ENCODE measurements at places on chromosomes 1 and 21.

- DNase-seq: no peak
Measured at GRCh38 chr1:180112984-180113647, 41.6 kb upstream of the QSOX1 start.

- no peak for DNase-seq
Measured at GRCh38 chr1:208535511-208535910, 291.3 kb upstream of the PLXNA2 start.

DNA sequence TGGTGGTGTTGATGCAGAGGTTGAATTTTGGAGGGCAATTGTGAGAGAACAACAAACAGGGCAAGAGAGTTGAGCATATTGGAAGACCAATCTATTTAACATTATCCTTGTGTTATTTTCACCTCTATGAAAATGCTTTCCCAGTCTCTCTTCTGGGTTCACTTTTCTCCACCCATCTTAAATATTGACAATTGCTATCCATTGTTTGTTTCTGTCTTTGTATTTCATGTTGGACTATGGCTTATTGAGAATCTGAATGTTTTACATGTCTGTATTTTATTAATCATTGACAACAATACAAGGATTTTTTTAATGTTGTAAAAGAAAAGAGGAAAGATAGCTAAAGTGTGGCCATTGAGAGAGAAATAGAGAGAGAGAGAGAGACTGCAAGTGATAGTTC, 1121.5 kb downstream of the BRINP3 start:
- DNase-seq: no peak

GRCh38 chr1:180235502-180236239, 5.6 kb downstream of the LHX4 start:
- peak; percentile 28 for DNase-seq

DNA sequence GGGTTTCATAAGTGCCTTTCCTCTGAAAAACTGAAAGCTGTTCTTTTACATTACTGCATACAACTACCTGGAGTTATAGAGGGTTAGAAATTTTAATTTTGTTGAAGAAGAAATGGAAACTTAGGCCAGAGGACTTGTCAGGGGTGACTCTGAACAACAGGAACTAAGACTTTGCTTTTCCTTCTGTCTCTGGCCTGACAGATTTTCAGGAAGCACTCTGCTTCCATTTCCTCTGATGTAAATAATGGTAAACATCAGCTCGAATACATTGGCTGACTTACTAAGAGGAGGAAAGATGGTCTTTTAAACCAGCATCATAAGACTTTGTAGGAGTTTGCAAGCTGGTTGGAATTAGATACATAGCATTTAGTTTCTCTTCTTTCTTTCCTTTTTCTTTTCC, 27.1 kb upstream of the PLEKHM2 start:
- DNase-seq: no peak

GRCh38 chr1:234216116-234216703, 157.0 kb upstream of the COA6 start:
- DNase-seq: no peak

GRCh38 chr1:50620680-50621329, 197.6 kb upstream of the DMRTA2 start:
- DNase-seq: no peak

GRCh38 chr1:39711966-39712340, 20.7 kb upstream of the HPCAL4 start:
- DNase-seq: no peak

DNA sequence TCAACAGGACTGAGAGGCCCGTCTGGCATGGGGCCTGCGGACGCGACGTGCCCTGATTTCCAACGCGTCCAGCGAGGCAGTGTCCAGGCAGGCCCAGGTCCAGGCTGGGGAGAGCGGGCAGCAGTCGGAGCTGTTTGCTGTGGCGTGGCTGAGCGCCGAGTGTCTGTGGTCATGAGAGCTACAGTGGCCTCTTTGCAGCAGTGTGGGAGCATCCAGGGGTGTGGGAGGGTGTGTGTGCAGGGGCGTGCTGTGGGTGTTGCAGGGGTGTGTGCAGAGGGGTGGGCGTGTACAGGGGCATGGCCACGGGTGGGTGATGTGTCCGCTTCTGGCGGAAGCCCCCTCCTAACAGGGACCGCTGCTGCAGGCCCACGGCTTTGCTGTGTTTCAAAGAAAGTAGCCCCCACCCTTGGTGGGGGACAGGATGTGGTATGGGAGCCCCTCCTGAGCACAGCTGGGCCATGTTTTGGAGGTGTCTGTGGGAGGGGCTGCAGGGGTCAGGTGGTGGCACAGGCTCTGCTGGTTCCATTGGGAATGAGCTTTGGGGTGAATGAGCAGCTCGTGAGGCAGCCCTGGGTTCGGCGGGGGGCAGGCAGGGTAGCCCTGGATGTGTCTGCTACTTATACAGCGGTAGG, 17.7 kb downstream of the PLCH2 start:
- no peak for DNase-seq

- no peak for DNase-seq
Measured at GRCh38 chr1:223750730-223751570, 38.6 kb downstream of the CAPN2 start.

GRCh38 chr1:73356485-73356884, 841.5 kb downstream of the LRRIQ3 start:
- no peak for DNase-seq

- DNase-seq: no peak
Measured at GRCh38 chr1:31765041-31765467, 914 bp upstream of the ADGRB2 start.

DNA sequence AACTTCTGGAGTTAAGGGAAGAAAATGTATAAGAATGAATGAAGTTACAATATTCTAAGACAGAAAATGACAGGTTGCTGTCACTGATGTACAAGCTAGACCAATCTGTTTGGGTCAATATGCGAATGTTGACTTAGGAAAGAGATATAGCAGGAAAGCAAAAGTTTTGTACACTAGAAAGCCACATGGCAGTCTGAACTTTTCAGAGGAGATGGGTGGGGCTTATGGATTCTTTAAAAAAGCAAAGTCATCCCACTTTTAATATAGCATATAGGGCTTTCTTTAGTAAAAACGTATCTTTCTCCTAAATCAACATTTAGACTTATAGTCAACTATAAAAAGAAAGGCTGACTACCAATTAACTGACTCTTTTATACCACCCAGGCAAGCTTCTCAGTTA, 381.2 kb downstream of the PTPRC start:
- no peak for DNase-seq

DNA sequence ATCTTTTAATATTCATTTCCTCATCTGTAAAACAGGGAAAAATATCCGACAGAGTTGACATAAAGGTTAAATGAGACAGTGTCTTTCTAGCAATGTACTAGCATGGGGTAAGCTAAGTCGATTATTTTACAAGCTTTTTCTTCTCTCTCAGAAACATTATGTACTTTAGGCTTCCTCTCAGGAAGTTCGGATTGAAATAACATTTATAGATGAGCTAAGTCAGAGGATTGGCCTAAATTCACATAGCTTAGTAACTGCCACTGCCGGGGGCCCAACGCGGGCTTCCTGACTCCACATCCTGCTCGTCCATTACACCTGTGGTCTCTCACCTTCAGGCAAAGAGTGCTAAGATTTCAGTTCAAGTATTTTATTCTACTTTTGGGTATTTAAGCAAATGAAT, 462.3 kb upstream of the NFIA start:
- DNase-seq: no peak

- DNase-seq: no peak
Measured at GRCh38 chr1:27970401-27970800, 10.6 kb downstream of the XKR8 start.

DNA sequence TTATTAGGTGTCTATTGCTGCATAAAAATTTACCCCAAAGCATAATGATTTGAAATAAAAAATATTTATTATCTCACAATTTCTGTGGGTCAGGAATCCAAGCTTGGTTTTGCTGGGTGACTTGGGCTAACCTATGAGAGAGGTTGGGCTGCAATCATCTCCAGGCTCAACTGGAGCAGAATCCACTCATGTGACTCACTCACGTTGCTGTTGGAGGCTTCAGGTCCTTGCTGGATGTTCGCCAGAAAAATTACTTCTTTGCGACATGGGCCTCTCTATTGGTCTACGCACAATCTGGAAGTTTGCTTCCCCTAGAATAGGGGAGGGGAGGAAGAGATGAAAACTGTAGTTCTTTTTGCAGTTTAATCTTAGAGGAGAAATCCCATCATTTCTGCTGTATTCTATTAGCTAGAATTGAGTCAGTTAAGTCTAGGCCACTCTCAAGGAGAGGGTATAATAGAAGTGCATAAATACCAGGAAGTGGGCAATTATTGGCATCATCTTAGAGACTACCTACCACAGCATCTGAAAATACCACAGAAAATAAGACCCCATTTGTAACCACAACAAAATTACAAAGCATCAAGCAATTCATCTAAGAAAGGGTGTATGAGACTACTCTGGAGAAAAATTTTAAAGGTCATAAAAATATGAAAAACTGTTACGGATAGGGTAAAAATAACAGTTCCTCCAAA, 5.7 kb upstream of the FASLG start:
- no peak for DNase-seq

- peak; percentile 87 for DNase-seq
Measured at GRCh38 chr1:61056573-61057439, 25.6 kb upstream of the NFIA start.

GRCh38 chr1:71948561-71948960, 333.8 kb downstream of the NEGR1 start:
- DNase-seq: no peak

DNA sequence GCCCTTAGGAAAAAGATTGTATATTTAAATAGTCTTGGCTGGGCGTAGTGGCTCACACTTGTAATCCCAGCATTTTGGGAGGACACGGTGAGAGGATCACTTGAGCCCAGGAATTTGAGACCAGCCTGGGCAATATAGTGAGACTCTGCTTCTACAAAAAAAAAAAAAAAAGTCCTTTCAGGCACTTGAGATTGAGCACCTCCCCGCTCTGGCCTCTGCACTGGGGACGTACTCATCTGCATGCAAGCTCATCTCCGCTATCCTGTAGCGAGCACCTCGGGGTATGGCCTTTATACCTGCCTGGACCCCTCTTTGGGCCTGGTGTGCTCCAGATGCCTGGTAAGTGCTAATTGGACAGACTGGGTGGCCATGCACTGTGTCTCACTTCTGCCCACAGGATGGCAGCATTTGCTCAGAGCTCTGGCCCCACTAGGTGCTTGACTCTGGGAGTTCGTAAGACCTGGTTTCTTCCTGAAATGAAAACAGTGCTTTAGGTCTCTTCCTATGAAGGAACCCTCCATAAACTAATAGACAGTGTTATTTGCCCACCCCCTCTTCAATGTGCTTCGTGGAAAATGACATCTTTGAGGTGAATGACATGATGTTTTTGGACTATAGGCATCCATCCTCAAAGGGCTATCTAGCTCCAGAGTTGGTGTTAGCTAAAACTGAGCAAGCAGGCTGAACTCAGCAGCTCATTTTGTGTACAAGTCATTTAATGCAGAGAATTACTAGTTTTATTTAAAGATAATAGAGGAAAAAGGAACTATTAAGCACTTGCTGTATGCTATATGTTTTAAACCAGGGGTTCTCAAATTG, 61.7 kb upstream of the ADAR start:
- peak; percentile 51 for DNase-seq

DNA sequence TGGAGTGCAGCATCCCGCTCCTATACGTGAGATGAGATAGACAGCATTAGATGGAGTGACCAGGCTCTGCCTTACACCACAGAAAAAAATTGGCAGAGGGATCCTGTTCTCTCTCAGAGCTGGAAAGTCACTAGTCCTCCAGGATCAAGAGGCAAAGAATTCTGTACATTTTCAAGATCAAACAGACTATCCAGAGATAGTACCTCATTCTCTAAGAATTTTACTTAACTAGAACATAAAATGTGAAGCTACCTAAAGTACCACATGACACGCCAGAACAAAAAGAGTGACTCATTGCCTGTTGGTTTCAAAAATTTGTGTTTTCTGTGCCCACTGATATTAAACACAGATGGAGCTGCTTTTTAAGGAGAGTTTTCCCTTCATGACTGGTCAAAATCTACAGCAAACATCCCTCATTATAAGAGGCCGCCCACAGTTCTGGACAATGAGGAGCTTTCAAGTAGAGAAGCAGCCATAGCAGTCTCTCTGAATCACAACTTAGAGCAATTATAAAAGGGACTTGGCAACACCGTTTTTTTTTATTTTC, 32.3 kb downstream of the CD160 start:
- DNase-seq: no peak

GRCh38 chr1:16430606-16431005, 6.6 kb downstream of the SPATA21 start:
- DNase-seq: no peak

DNA sequence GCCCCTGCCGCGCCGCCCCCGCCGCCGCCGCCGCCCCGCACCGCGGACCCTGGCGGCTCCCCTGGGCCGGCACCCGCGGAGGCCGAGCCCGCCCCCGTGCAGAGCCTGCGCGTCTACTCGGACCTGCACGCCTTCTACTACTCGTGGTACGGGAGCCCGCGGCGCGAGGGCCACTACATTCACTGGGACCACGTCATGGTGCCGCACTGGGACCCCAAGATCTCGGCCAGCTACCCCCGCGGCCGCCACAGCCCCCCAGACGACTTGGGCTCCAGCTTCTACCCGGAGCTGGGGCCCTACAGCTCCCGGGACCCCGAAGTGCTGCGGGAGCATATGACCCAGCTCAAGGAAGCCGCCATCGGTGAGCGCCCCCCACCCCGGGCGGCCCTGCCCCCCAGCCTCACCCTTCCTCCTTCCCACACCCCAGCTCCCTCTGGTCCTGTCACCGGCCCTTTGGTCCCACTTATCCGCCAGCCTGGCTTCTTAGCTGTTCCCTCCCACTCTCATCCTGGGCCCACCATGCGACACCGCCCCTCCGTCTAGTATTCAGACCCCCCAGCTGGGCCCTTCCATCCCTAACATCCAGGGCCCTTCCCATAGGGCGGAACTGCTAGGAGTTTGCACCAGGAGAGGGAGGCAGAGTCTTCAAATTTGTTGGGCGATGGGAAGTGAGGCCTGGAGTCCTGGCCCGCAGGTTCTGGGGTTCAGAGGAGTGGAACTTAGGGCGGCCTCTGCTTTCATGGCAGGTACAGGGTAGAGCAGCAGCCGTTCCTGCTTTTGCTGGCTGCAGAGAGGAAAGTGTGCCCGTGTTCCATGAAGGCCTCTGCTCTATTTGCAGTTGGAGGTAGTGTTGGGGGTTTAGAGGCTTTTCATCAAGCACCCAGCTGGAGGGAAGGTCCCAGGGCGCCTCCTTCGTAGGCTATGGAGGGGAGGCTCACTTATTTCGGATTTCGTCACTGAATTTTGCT, 1.0 kb downstream of the MANEAL start:
- peak; percentile 3 for DNase-seq

DNA sequence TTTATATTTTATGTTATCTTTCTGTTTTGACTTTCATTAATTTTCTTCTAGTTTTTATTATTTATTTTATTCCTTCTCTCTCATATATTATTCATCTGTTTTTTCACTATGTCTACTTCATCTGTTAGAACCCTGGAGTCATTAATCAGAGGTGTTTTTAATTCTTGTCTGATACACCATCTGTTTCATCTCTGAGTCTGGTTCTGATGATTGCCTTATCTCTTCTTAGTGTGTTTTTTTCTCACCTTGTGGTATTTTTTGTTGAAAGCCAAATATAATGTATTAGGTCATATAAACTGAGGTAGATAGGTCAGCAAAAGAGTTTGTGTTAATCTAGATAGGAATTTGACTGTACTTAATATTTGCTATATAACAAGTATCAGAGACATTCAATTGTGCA, 1005.7 kb upstream of the NCAM2 start:
- DNase-seq: no peak

All from right kidney (tissue), 9 donors.